Left hindlimb (tissue), 1 donor: ENCODE measurements at places on chromosomes 4 and X.

- no peak for DNase-seq
These were observed 57.6 kb downstream of the N4BP2 start for GRCh38 chr4:40114206-40114605.

- DNase-seq = no peak
These were observed 2159.4 kb upstream of the AGA start for GRCh38 chr4:179601671-179602070.

GRCh38 chr4:79476196-79476595, 68.2 kb upstream of the GK2 start:
- no peak for DNase-seq

GRCh38 chr4:128393101-128393704, 105.6 kb upstream of the PGRMC2 start:
- DNase-seq = no peak

DNA sequence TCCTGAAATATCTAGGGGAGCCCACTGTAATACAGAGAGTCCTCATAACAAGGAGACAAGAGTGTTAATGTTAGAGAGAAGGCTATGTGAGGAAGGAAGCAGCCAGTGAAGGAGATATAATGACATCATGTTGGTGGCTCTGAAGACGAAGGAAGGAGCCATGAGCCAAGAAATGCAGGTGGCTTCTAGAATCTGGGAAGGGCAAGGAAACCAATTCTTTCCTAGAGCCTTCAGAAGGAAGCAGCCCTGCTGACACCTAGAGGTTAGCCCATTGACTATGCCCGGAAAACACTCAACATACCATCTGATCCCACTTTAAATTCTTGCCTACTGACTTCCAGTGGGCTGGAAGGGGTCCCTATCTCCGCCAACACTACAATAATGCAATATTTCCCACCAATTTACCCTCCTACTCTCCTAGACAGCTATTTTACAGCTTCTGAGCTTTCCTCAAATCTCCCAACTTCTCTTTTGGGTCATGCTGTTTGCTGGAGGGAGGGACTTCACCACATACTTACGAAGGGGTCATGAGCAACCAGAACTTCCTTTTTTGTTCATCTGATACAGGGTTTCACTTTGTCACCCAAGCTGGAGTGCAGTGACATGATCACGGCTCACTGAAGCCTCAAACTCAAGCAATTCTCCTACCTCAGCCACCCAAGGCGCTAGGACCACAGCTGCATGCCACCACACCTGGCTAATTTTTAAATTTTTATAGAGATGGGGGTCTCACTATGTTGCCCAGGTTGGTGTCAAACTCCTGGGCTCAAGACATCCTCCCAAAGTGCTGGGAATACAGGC, 25.2 kb upstream of the G3BP2 start:
- no peak for DNase-seq

- DNase-seq = no peak
These were observed 452.0 kb downstream of the SPRY1 start for GRCh38 chr4:123848606-123849005.

- no peak for DNase-seq
These were observed 27.8 kb downstream of the NAA11 start for GRCh38 chr4:79298027-79298426.

- DNase-seq = no peak
These were observed 153.8 kb upstream of the AGA start for GRCh38 chr4:177596035-177596434.
